ENCODE measurements at places on chromosomes 6 and 20.

DNA sequence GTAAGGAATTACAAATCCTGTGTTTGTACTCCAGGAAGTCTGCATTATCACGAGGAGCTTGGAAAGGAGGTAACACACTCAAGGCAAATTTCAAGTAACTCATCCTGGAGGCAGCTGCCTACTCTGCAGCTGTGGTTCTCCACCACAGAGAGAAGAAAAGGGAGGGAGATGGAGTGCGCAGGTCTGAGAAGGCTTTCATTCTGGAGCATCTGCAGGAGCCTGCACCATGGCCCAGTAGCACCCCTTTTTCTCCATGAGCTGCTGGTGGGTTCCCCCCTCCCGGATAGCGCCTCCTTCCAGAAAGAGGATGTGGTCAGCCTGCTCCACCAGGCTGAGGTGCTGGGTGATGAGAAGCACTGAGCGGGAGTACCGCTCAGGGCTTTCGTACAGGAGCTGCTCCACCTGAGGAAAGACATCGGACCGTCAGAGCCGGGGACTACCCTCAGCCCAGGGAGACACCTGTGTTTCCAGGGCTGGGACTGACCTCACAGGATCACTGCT is 1.6 kb upstream of the PSMB8 start:
- peak; percentile 70 for DNase-seq

GRCh38 chr20:47854687-47855212 is 69.5 kb upstream of the SULF2 start:
- no peak for DNase-seq

DNA sequence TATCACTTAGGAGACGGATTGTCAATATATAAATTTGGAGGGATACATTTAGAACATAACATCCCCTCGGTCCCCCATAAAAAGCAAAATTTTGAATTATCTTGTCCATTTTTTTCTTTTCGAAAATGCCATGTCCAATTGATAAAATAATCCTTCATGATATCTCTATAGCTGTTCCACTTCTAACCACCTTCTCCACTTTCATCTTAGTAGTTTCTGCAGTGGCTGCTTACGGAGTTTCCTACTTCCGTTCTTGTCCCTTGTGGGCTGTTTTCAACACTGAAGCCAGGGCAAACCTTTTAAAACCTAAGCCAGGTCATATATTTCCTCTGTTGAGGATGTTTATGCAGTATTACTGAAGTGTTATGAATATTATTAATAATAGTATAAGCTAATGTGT is 37.9 kb downstream of the KCNQ5 start:
- DNase-seq = no peak

GRCh38 chr20:41369673-41370072 is 3.1 kb upstream of the EMILIN3 start:
- no peak for DNase-seq

- no peak for DNase-seq
Observed at GRCh38 chr6:49776444-49776843, 10.6 kb downstream of the PGK2 start.

DNA sequence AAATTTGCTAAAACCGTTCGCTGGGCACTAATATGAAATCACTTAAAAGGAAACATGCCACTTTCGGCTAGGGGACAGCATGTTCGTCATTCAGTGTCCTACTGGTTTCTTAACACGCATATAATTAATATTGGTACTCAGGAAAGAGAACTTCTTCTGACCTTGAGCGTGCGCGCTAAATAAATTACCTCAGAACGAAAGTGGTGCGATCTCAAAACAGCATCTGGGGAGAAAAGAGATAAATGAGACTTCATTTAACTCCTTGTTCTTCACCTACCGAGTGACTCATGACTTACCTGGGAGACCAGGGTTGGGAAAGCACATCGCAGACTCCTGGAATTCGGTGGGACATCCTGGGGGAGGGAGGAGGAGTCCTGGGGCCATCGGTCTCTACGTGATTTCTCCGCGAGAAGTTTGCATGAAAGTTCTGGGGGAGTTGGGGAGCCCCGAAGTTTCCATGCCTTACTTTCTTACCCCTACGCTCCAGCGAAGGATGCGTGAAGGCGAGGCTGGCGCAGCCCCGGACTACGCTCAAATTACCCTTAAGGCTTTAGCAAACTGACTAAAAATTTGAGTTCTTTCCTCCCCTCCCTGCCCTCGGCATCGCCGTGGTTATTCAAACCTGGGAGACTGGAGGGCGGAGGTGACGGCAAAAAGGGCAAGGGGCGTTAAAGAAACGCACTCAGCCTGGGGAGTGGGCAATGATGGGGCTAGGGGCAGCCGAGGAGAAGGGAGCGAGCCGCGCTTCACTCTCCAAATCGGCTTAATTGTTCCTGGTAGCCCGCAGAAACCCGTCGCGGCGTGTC is 1.1 kb upstream of the BEND6 start:
- DNase-seq = peak; percentile 25

GRCh38 chr20:13995086-13995665 is at the start of gene MACROD2:
Gene MACROD2 (plus strand): TSS chr20:13995516.
- DNase-seq = peak; percentile 69

DNA sequence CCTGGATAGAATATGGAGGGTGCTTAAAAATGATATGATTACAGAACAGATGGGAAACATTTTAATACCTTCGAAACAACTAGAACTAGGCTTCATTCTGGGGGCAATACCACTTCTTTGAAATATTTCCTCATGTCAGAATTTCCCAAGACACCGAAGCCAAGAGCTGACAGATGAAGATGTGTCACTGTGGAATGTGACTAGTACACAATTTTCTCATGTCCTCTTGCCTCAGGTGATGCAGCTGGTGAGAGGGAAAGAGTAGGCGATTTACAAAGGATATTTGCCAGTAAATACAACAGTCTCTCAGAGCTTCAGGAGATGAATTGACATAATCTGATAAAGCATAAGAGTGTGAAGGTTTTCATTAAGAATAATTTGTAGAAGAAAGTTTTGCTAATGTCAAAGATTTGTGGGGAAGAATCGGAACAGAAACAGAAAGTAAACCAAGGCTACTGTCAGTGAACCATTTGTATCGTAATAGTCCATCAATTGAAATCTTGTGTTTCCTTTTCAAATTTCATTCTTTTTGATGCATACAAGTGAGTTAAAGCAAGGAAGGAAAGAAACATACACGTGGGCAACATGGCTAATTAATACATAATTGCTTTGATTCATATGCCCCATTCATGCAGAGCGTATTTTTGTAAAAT is 164.7 kb upstream of the CCN2 start:
- no peak for DNase-seq

GRCh38 chr6:143941852-143942627 is 66.0 kb downstream of the PLAGL1 start:
- peak; percentile 82 for DNase-seq

DNA sequence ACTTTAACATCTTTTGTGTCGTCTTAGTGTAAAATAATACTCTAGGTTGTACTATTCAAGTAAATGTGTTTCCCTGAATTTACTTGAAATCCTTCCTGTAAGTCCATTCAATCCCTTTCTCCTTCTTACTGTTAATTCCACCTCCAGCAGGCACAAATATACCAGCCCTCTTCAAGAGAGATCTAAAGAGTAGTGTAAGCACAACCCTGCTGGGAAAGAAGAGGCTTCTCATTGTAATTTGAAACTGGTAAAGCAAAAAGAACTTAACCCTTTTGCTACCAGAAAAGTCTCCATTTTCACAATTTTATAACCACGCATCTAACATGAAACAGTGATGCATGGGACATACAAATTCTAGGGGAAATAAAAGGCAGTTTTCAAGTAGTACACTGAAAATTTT is at the start of gene BMP5:
BMP5 (minus strand) TSS at position 191 of the 400 bp plus-strand sequence. CDS start 725 bp downstream, outside the sequence.
- no peak for DNase-seq

DNA sequence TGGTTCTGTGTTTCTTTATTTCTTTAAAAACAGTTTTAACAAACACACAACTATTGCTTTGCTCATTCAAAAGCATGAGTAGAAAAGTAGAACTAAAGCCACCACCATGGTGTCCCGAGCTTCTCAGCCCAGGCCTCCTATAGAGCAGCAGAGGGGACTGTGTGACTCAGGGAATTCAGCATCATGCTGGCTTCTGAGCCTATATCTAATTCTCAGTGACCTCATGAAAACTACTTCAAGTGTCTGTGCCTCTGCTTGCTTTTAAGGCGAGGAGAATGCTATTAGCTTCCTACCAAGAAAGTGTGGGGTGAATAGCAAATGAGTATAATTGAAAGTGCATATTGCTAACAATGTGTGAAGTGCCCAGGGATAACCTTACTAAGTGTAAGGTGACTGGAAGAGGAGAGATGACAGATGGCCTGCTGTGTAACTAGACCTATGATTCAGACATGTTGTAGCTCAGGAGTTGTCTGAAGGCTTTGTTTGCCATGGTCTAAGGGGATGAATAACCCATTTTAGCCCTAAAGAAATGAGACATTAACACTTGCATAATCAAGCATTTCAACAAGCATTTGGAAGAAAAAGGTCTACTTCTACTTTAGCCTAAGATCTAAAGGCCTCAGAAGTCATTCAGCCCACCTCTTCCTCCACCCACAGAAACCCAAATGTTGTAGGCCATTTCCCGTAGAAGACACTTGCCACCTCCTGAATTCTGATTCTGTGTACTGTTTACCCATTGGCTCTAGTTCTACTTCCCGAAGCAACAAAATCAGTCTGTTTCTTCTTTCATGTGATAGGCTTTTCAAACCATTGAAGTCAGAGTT is 121.5 kb upstream of the ARG1 start:
- DNase-seq = no peak

DNA sequence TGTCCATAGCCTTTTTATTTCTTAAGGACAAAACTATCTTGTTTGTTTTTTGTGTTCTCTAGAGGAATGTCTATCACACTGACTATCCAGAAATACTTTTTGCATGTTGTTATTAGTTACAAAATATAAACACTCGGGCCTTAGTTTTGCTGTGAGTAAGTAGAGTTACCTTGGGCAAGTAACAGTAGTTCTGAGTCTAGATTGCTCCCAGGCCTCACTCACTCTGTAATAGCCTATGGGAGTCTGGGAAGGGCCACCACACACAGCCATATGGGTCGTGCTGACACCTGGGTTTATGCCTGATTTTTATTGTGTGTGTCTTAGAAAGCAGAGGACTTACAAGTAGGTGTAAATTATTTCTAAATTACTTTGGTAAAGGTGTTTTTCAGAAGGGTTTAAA is 185.8 kb downstream of the TMEM242 start:
- DNase-seq = no peak

DNA sequence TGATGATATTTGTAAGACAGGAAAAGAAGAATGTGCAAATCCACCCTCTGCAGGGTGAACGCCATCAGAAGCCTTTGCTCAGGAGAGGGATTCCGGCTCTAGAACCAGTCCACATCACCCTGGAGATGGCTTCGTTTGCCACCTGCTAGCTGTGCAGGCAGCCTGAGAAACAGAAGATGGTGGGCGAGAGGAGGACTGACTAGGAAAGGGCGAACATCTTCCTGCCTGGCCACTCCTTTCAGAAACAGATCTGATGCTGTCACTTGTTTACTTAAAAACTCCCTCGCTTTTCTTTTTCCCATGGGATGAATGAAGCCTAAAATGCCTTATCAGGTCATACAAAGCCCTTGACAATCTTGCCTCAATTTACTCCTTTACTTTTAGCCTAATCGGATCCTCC is 1.2 kb downstream of the PTPRA start:
- peak; percentile 52 for DNase-seq

DNA sequence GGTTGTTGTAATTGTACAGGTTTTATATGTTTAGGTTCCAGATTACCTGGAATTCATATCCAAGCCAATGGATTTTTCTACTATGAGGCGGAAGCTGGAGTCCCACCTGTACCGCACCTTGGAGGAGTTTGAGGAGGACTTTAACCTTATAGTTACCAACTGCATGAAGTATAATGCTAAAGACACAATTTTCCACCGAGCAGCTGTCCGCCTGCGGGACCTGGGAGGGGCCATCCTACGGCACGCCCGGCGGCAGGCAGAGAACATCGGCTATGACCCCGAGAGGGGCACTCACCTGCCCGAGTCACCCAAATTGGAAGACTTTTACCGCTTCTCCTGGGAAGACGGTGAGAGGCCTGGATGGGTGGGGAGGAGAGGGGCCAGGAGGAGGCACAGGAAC is 13.6 kb downstream of the BRPF3 start:
- no peak for DNase-seq

Data from stimulated activated CD8-positive, alpha-beta memory T cell treated with anti-CD3 and anti-CD28 coated beads, Interleukin-4, amount 100 ng/mL, for 48 hours (primary cell).